ENCODE measurements at places on chromosomes 7 and 10.

GRCh38 chr10:73859784-73860491 is 14.4 kb downstream of the CAMK2G start:
- no peak for DNase-seq

GRCh38 chr7:124532166-124532565 is 233.4 kb downstream of the GPR37 start:
- DNase-seq: no peak

DNA sequence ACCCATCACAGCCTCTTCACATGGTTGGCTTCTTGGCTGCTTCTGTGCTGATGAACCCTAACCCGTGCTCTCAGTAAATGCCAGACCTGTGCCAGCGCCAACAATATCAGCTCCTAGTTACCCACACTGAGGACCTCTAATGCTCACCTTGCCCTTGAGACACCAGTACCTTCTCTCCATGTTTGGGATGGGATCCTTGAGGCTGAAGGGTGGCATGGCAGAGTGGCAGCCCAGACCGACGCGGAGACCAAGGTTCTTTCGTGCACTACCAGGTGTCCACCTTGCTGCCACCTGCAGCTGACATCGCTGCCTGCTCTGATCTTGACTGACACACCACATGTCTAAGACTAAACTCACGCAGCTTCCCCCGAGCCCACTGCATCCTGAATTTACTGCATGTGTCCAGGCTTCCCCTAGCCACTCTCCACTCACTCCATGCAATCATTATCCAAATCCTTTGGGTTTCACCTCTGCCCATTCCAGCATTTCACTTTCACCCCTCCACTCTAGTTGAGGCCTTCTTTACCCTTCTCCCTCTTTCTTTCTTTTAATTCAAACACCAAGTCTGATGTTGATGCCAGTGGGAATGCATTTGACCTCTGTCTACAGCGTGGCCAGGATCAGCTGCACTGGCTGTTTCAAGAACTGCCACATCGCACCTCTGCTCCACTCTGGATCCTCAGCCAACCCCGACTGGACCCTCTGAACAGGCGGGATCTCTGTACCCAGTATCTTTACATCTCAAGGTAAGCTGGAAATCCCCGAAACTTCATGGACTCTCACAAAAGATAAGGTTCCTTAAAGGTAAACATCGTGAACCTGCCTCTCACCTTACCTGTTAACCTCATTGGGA is 294.9 kb downstream of the GLRX3 start:
- DNase-seq: no peak

GRCh38 chr7:4189131-4189570 is 492.9 kb upstream of the FOXK1 start:
- DNase-seq: no peak

DNA sequence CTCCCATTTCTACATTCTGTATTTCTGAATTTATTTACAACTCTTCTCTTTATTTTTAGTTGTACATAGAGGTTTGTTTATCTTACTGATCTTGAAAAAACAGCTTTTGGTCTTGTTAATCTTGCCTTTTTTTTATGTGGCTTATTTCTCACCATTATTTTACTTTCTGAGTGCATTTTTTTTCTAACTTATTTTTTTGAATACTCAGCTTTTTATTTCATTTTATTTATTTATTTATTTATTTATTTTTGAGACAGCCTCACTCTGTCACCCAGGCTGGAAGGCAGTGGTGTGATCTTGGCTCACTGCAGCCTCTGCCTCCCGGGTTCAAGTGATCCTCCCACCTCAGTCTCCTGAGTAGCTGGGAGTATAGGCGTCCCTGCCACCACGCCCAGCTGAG is 23.9 kb downstream of the CUX1 start:
- no peak for DNase-seq

DNA sequence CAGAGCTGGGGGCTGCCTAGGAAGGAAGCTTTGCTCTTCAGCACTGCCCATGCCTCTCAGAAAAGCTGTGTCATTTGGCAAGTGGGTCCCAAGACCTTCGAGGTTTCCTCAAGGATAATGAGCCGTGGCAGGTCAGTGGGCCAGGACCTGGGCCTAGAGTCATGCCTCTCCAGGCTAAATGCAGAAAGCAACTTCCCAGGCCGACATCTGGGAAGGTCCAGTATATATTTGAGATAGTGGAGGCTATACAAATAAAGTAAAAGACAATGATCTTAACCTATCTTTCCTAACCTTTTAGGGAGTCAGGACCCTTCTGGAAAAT is 2.4 kb upstream of the HOXA10 start:
- no peak for DNase-seq

GRCh38 chr10:113091920-113092319 is 141.9 kb downstream of the TCF7L2 start:
- DNase-seq: no peak

DNA sequence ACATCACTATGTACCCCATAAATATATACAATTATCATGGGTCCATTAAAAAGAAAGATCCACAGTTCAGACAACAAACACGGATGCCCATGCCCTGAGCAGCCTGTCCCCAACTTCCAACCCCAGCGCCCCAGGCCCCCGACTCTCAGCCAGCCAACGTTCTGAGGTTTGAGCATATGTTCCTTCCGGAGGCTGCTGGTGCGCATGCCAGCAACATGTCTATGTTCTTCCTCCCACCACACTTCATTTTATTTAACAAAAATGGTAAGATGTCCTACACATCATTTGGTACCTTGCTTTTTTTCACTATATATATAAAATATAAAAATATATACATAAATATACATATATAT is 250.9 kb downstream of the MAD1L1 start:
- DNase-seq: no peak

DNA sequence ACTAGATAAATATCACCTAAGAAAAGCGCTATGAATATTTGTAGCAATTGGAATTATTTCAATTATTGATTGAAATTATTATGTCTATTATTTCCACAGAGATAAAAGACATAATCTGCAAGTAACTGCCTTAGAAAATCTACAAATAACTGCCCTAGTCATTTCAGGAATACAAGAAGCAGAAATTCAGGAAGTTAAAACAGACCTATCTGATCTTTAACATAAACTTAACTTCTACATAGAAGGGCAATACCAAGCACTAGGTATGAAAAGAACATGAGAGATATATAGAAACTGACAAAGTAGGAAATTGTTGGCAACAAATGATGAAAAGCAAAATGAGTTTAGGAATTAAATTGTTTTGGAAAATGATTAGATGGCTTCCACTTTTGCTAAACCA is 31.8 kb upstream of the AKR1B10 start:
- DNase-seq: no peak

DNA sequence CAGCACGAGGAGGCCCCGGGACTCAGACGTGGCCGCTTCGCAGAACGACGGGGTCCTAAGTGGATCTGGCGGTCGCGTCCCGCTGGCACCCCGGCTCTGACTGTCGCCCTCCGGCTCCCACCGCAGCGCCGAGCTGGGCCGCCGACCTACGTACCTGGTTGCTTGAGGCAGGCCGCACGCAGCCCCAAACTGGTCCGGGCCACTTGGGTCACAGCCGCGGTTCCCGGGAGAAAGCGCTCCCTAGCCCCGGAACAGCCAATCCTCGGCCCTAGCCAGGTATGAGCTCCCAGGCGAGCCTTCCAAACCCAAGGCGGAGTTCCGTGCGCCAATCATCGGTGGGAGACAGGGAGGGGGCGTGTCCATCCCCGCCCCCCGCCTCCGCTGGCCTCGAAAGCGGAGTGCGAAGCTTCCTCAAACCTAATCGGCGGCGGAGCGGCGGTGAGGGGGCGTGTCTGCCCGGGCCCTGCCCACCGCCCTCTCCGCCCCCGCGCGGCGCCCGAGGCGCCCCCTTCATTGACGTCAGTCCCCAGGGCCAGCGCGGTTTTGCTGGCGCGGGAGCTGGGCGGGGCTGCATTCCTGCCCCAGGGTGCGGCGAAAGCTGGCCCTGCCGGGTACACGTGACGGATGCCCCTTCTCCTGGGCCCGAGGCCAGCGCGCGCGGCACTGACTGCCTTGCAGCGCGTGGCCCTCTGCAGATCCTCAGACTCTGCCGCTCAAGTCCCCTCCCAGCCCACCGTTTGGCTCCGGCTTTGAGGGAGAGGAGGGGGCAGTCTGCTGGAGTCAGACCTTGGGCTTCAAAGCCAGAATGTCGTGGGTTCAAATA is at the start of gene AVPI1:
TSS of gene AVPI1 (minus strand) at position 280 of the 823 bp plus-strand sequence. CDS start 7,336 bp downstream, outside the sequence.
- peak; percentile 94 for DNase-seq

- DNase-seq: no peak
Measured at GRCh38 chr7:145797507-145797906, 319.1 kb upstream of the CNTNAP2 start.

DNA sequence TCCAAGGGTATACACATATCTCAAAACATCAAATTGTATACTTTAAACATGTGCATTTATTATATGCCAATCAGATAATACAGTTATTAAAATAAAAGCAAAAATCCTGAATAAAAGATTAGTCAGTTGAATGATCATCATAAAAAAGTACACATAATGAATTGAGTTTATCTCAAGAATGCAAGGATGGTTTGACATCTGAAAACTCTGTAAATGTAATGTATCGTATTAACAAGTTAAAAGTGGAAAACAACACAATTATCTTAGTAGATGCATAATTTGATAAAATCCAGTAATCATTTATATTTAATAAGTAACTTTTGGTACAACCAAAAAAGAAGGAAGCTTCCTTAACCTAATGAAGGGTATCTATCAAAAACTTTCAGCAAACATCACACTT is 86.6 kb downstream of the COL28A1 start:
- DNase-seq: no peak

DNA sequence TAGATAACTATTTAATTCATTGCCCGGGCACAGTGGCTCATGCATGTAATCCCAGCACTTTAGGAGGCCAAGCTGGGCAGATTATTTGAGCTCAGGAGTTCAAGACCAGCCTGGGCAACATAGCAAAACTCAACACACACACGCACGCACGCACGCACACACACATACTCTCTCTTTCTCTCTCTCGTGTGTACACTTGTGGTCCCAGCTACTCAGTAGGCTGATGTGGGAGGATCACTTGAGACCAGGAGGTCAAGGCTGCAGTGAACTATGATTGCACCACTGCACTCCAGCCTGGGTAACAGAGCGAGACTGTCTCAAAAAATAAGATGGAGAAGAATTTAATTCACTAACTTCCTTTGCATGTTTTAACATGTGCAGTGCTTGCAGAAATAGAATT is 38.1 kb downstream of the PTPN12 start:
- DNase-seq: no peak

GRCh38 chr7:148151778-148152177 is 438.8 kb upstream of the C7orf33 start:
- no peak for DNase-seq

DNA sequence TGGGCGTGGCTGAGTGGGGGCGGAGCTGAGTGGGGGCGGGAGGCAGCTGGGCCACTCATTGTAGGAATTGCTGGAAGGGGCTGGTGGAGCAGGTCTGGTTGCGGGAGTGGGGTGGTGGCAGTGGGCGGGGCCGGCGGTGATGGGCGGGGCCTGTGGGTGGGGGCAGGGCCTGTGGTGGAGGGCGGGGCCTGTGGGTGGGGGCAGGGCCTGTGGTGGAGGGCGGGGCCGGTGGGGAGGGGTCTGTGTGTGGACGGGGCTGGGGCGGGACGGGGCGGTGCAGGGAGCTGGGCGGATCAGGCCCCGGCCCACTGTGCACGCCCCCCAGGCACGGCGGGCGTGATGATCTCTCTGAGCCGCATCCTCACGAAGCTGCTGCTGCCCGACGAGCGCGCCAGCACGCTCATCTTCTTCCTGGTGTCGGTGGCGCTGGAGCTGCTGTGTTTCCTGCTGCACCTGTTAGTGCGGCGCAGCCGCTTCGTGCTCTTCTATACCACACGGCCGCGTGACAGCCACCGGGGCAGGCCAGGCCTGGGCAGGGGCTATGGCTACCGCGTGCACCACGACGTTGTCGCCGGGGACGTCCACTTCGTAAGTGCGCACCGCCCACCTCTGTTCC is 14.0 kb downstream of the SLC29A4 start:
- DNase-seq: peak; percentile 66

DNA sequence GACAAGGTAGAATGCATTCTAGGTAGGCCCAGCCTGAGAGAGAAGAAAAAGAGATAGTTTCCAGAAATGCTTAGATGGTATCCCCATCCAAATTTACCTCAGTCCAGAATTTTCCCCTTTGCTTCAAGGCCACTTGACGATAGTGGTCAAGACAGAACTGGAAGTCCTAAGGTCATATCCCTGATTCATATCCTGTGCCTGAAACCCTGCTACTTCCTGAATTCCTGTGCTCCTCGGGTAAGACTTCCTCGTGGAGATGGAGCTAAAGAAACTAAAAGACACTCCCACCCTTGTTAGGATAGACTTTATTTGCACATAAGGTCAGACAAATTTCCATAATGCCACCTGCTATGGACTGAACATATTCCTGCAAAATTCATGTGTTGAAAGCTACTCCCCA is 175.9 kb downstream of the EVX1 start:
- no peak for DNase-seq

- DNase-seq: no peak
Measured at GRCh38 chr7:28815369-28815927, 142.7 kb downstream of the TRIL start.

- no peak for DNase-seq
Measured at GRCh38 chr10:110724937-110725336, 80.8 kb downstream of the RBM20 start.

- DNase-seq: no peak
Measured at GRCh38 chr10:103881416-103882284, 26.3 kb upstream of the SH3PXD2A start.

GRCh38 chr7:223118-223800 is 30.9 kb downstream of the FAM20C start:
- no peak for DNase-seq

- no peak for DNase-seq
Measured at GRCh38 chr7:80881351-80881900, 37.4 kb downstream of the SEMA3C start.

GRCh38 chr7:32023376-32023775 is 46.8 kb downstream of the PDE1C start:
- DNase-seq: no peak

All from activated T-cell treated with anti-CD3 and anti-CD28 coated beads for 1 hour (primary cell).